Stimulated activated CD8-positive, alpha-beta memory T cell treated with anti-CD3 and anti-CD28 coated beads, Interleukin-4, amount 100 ng/mL, for 1 hour (primary cell): ENCODE measurements at places on chromosomes 1 and 21.

DNA sequence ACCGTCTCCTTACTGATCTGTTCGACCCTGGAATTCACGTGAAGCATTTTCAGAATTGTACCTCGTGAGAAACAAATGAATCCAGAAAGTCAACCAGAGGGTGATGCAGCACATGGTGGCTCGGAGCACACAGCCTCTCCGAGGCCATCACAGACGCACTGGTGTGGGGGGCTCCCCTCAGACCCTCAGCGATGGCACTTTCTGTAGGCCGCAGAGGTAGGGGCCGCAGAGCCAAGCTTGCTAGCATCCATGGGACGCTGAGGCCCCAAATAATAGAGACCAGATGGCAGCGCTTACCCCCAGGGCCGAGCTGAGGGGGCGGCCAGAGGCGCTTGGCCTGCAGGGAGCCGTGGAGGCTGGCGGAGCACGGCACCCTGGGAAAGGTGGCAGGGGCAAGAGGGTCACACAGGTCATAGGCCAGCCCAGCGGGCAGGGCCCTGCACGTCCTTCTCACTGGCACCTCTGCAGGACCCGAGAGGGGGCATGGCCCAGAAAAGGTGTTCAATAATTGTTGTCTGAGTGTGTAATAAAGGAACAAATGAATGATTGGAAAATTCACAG is 28.1 kb upstream of the COL6A2 start:
- no peak for DNase-seq

DNA sequence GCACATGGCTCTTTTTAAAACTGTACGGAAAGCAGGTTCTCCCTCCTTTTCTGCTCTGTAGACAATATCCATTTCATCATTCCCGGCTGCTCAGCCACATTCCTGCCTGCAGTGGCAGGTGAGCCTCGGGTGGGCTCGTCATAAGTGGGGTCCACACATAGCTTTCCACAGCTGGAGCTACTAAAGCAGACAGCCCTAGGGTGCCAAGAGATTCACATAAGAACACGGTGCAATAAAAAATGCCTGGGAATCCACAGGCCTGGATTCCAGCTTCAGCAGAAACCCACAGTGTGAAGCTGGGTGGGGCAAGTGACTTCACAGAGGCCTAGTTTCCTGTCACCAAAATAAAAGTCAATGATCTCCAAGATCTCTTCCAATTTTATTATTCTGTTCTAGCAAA is 96.4 kb downstream of the MIS18A start:
- DNase-seq = no peak

DNA sequence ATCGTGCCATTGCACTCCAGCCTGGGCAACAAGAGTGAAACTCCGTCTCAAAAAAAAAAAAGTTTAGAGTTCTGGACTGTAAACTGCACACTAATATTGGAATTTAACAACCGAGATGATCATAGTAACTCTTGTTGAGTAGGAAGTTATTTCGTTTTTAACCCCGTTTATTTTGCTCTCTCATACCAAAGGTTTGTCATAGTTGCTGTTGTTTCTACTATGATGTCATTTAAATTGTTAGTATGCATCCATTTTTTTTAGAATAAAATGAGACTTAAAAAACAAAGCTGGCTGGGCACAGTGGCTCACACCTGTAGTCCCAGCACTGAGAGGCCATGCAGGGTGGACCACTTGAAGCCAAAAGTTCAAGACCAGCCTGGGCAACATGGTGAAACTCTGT is 49.3 kb downstream of the DOP1B start:
- DNase-seq = no peak

- no peak for DNase-seq
These were observed 40.2 kb upstream of the KIF1B start for GRCh38 chr1:10170239-10170574.
